ENCODE measurements at places on chromosomes 4 and X. TPM values are rescaled to one million over a fixed set of nuclear protein-coding genes. Genes with fewer than 3 reads are reported as not detected.

The TEX13C gene
- not detected for total RNA-seq

The TIGD4 gene
- total RNA-seq = 0.23 TPM

The SLC2A9 gene
- 0.19 TPM for total RNA-seq

The AFM gene
- total RNA-seq = 0.29 TPM

- DNase-seq = no peak
Measured at GRCh38 chrX:136802515-136802914, 21.8 kb upstream of the ARHGEF6 start.

GRCh38 chr4:115780835-115781234 lies 667.4 kb upstream of the NDST4 start:
- no peak for DNase-seq

DNA sequence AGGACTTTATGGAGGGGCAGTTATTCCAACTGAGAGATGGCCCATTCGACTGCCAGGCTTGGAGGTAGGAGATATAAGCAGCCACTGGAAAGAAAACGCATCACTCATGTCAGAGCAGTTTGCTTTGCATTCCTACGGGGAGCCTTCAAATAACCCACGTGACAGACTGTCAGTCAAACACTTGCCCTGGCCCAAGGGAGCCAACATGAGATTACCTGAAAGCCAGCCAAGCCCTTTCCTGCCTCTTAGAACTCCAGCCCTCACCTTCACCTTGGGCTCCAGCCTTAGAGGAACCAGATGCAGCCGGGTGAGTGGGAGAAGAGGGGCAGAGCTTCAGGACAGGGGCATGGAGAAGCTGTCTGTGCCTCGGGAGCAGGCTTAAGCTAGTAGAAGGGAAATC lies 95.3 kb upstream of the CXCL13 start:
- DNase-seq = no peak

DNA sequence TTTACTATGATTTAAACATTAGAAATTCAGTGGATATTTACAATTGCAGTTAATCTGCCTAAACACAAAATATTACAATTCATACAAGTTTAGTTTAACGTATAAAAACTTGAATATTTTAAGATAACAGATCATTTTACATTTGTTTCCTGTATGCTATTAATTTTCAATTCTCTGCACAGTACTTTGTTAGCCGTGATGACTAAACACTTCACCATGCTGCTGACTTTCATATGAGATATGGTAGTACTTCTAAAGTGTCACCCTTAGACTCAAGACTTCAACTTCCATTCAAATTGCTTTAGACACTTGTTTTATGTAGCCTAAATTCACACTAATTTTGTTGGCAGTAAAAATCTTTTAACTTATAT lies 1646.4 kb upstream of the ADGRL3 start:
- DNase-seq = no peak

DNA sequence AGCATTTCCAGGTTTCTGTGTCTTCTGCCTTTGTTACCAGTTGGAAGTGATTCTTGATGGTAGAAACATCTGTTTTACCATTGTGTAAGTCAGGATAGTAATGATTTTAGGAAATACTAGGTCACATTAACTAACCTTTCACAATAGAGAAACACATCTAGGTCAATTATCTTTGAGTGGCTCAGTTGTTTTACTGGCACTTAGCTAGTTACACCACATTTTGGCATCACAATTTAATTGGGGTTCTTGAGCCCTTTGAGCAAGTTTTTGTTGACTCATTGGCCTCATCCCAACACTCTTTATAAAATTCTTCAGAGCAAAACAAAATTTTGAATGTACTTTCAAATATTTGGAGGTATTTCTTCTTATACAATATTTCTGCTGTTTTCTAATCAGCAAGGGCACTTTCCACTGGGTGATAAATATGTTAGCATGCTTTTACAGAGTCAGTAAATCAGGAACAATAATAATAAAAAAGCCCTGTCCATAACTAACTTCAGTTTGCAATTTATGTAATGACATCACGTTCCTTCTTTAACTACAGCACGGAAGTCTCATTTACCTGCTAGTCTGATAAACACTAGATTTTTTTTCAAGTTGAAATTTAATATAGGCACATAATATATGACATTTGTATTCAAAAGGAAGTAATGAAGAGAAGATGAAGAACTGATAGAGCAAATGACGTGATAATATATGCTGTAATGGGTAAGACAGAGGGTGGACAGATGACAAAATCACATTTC lies 64.8 kb upstream of the GK2 start:
- DNase-seq = no peak

- no peak for DNase-seq
Measured at GRCh38 chr4:124686279-124686678, 26.3 kb downstream of the ANKRD50 start.

GRCh38 chr4:143253166-143253565 lies 68.4 kb downstream of the USP38 start:
- DNase-seq = no peak

GRCh38 chrX:47302396-47302795 lies 68.0 kb upstream of the ZNF157 start:
- DNase-seq = no peak

GRCh38 chr4:54589586-54589985 lies 68.2 kb upstream of the KIT start:
- no peak for DNase-seq
